ENCODE measurements at places on chromosomes 5 and 9.

- no peaks in the 10 kb centered on the region for H3K27me3 ChIP-seq
- no peak overlapping the region for H3K4me3 ChIP-seq
- peaks cover 4% of the 10 kb centered on the region for H3K36me3 ChIP-seq
- DNase-seq = no peak
- H3K4me1 ChIP-seq = no peaks in the 10 kb centered on the region
- H3K27ac ChIP-seq = no peak overlapping the region
These were observed 54.9 kb downstream of the WDR41 start for GRCh38 chr5:77437194-77437593.

DNA sequence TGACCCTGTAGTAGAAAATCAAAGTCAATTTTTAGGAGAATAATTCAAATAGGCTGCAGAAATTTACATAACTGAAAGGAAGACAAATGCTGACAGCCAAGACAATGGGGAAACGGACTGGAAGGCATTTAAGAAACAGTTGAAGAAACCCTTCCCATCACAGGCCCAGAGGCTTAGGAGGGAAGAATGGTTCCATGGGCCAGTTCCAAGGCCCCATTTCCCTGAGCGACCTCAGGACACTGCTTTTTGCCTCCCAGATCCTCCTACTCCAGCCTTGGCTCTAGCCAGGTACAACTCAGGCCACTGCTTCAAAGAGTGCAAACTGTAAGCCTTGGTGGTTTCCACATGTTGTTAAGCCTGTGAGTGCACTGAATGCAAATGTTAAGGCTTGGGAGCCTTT is 184.1 kb upstream of the SGCD start:
- DNase-seq = no peak
- H3K4me1 ChIP-seq = no peaks in the 10 kb centered on the region
- H3K27me3 ChIP-seq = no peaks in the 10 kb centered on the region
- no peak overlapping the region for H3K27ac ChIP-seq
- H3K4me3 ChIP-seq = no peak overlapping the region

- no peak overlapping the region for H3K4me3 ChIP-seq
- no peak overlapping the region for H3K27ac ChIP-seq
- DNase-seq = no peak
These were observed 23.8 kb downstream of the LVRN start for GRCh38 chr5:115985802-115986757.

- DNase-seq = no peak
- peaks cover 13% of the 10 kb centered on the region for H3K4me1 ChIP-seq
- H3K4me3 ChIP-seq = no peak overlapping the region
- no peak overlapping the region for H3K27ac ChIP-seq
- H3K36me3 ChIP-seq = no peaks in the 10 kb centered on the region
These were observed 18.0 kb upstream of the GABBR2 start for GRCh38 chr9:98726735-98727134.

- H3K4me1 ChIP-seq = no peaks in the 10 kb centered on the region
- H3K27ac ChIP-seq = peak overlapping the region; percentile 2
- H3K4me3 ChIP-seq = no peak overlapping the region
- DNase-seq = no peak
- no peaks in the 10 kb centered on the region for H3K27me3 ChIP-seq
These were observed 14.5 kb downstream of the FRMD3 start for GRCh38 chr9:83523684-83524083.
